ENCODE measurements at places on chromosomes 3 and 15. TPM values are rescaled to one million over a fixed set of nuclear protein-coding genes. Genes with fewer than 3 reads are reported as not detected.

Gene HCN4
- not detected for total RNA-seq

Gene CPB1
- total RNA-seq, result not detected

Gene STXBP5L
- not detected for total RNA-seq

Gene ANKRD63
- total RNA-seq, result not detected

Gene CALML4
- total RNA-seq, result 16.3 TPM

Gene BTLA
- total RNA-seq, result 42.6 TPM

Gene DNAH1
- 30.1 TPM for total RNA-seq
